ENCODE measurements at places on chromosomes 4 and X.

- peak; percentile 26 for DNase-seq
Observed at GRCh38 chrX:109830704-109831206, 97.7 kb upstream of the ACSL4 start.

GRCh38 chr4:185625503-185625902 is 90.2 kb upstream of the PDLIM3 start:
- no peak for DNase-seq

DNA sequence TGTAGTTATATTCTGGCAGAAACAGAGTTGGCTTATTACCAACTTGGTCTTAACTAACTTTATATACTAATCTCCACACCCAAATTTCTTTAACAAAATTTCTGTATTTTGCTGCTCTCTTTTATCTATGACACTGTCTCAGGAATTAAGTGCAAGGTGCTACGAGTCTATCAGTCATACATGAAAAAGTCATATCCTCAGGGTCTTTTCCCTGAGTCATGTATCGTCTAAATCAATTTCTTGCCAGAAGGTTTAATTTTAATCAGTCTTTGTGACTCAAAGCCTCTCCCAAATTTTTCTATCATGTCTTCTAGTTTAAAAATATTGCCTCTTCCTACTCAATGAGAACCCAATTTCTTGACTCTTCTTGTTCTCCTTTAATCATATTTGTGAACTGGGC is 1803.6 kb upstream of the PCDH7 start:
- DNase-seq = no peak

GRCh38 chrX:1223242-1223600 is 10.8 kb upstream of the CRLF2 start:
- no peak for DNase-seq

DNA sequence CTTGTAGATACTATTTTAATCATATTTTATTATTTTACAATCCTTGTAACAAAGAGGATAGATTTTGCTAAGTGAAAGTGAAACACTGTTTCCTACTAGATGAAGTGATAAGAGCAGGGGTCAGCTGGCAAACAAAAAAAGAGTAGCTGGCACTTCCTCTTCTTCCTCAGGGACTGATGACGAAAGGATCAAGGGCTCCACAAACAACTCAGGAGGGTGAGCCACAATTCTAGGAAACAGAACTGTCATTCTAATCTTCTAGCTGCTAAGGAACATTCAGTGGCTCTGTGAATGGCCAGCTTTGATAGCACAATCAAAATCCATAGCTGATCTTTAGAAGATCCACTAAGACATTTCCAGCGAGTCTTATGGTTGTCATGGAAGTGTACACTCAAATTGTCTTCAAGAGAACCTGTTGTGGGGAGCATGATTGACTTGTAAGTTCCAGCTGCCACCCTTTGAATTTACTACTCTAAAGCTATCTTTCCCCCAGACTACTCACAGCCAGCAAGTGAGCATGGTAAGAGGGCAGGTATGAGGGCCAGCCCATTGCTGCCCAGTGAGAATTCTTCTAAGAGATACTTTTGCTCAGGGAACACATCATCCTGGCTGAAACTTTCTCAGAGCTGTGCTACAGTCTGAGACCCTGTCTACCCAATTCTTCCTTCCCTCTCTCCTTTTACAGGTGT is 275.7 kb upstream of the RASGEF1B start:
- DNase-seq = no peak

GRCh38 chr4:72568959-72569718 is at the start of gene ADAMTS3:
Gene ADAMTS3 (minus strand): TSS chr4:72569221. CDS start chr4:72568762, 459 bp downstream.
- DNase-seq = peak; percentile 65

Data from HuH-7 (cell line).